ENCODE measurements at places on chromosomes 5 and 9.

DNA sequence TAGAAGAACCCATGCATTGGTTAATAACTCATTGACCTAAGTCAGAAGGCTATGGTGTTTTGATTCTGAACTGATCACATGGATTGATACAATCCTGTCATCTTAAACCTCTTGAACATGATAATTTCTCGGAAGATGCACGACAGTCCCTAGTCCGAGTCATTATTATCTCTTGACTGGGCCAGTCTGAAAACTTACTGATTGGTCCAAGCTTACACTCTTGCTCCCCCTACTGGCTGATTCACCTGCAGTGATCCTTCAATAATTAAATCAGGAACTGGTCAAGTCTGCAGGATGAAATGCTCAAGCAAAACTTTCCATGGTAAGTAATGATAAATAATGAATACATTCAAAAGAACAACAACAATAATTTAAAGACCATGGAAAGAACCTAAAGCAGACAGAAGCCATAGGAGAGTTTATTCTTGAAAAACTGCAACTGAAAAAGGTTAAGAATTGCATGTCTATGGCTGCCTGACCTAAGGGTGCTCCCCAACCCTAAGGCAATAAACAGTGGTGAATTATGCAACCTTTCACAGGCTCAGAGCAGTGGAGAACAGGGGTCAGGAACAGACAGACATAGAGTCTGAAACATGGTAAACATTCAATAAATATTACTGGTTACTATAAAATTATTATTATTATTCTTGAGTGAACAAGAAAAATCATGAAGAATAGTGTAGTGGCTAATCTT is 79.3 kb downstream of the BRINP1 start:
- DNase-seq: peak; percentile 37

DNA sequence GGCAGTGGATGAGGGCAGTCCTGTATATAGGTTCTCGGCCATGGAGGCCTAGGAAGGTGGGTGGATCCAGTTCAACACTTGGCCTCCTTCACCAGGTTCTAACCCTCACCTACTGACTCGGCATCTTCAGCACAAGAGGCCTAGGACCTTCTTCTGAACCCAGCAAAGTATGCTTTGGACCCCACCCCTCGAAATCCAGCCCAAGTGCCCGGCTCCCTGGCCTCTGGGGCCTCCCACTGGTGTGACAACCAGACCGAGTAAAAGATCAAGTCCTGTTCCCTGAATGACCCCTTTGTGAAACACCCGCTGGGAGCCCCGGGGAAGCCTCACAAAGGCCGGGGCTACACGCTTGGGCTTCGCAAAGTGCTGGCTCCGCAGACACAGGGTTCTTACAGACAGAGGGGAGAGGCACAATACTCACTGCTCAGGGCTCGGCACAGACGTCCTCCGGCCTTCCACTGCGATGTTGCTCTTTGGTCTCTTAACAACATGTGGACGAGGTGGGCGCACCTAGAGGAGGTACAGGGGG is 47.0 kb downstream of the CRB2 start:
- no peak for DNase-seq

DNA sequence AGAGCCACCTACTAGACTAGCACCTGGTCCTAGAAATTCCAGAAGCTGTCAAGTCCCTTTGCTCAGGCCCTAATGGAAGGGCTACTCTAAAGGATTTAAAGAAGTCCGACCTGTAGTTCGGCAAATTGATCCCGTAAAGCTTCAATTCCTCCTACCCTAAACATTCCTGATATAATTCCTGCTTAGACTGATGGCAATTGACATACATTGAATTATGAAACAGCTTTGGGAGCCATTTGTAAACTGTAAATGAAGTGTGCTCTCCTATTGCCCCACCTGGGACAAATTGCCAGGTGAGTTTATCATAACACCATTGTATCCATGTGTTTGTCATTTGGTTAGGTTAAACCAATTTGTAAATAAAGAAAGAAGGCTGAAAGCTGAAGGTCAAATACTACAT is 104.4 kb downstream of the EGFLAM start:
- DNase-seq: no peak

GRCh38 chr5:32020271-32020670 is 153.8 kb downstream of the GOLPH3 start:
- DNase-seq: no peak

GRCh38 chr5:164341056-164341619 is 835.7 kb downstream of the MAT2B start:
- DNase-seq: no peak

- no peak for DNase-seq
Observed at GRCh38 chr9:12141422-12141821, 551.8 kb upstream of the TYRP1 start.

GRCh38 chr5:71782771-71783770 is 64.0 kb downstream of the CARTPT start:
- DNase-seq: peak; percentile 87

GRCh38 chr9:86424251-86424891 is 70.2 kb upstream of the TUT7 start:
- DNase-seq: no peak

GRCh38 chr5:76947082-76947503 is 5.8 kb upstream of the CRHBP start:
- no peak for DNase-seq

GRCh38 chr9:36940500-36940853 is 93.6 kb downstream of the PAX5 start:
- no peak for DNase-seq

DNA sequence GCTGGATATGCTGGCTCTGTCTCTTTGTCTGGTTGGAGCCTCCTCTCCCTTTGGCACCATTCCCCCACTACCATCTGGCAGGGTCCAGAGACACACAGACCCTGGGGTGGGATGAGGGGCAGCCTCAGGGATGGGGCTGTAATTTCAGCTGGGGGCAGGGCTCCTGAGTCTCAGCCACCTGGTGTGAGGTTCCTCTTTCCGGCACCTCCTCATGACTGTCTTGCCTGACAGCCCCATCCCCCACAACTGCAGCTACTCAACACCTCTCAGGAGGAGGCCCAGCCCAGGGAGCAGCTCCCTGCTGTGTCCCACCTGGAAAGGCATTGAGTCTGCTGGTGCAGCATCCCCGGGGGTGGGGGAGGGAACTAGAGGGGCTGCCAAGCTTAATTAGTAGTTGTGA is 11.7 kb upstream of the RPS14 start:
- no peak for DNase-seq

DNA sequence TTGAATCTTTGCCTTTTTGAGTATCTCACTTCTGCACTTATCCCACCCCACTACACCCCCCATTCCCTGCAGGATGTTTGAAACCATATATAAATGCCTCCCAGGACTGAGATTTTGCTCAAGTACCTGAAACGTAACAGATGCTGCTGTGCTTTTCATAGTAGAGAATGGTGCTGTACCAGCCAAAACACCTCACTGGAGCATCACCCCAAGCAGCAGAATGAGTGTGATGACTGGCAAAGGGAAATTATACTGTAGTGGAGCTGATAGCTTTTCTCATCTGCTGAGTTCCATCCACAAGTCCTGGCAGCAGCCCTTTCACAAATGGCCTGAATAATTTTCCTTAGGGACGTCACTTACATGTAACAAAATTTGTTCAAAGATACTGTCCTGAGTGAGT is 246.1 kb downstream of the KDM4C start:
- DNase-seq: no peak

- no peak for DNase-seq
Observed at GRCh38 chr5:17355586-17356346, 138.3 kb downstream of the BASP1 start.

GRCh38 chr5:12313602-12314001 is 409.4 kb upstream of the CTNND2 start:
- no peak for DNase-seq

GRCh38 chr9:133125941-133126696 is 5.1 kb upstream of the RALGDS start:
- DNase-seq: no peak

DNA sequence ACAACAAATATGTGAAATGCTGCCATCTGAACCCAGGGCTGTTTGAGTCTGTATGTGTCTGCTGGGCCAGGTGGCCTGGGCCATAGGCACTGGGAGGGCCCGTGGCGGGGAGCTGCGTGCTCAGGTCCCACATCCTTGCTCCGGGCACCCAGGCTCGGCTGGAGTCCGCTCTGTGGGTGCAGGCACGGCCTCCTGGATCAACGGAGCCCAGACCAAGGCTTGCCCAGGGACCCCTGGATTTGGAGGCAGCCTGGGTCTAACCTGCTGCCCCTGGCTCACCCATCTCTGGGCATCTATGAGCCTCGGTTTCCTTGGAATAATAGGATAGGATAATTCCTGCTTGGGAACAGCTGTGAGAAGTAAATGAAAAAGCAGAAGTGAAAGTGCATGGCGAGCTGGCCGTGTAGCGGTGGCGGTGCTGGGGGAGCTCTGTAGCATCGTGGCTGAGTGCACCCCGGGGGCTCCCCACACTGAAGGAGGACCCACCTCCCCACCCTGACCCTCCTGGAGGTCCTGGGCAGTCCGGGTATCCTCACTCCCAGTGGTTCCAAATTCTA is 1.2 kb downstream of the CDHR2 start:
- DNase-seq: no peak

DNA sequence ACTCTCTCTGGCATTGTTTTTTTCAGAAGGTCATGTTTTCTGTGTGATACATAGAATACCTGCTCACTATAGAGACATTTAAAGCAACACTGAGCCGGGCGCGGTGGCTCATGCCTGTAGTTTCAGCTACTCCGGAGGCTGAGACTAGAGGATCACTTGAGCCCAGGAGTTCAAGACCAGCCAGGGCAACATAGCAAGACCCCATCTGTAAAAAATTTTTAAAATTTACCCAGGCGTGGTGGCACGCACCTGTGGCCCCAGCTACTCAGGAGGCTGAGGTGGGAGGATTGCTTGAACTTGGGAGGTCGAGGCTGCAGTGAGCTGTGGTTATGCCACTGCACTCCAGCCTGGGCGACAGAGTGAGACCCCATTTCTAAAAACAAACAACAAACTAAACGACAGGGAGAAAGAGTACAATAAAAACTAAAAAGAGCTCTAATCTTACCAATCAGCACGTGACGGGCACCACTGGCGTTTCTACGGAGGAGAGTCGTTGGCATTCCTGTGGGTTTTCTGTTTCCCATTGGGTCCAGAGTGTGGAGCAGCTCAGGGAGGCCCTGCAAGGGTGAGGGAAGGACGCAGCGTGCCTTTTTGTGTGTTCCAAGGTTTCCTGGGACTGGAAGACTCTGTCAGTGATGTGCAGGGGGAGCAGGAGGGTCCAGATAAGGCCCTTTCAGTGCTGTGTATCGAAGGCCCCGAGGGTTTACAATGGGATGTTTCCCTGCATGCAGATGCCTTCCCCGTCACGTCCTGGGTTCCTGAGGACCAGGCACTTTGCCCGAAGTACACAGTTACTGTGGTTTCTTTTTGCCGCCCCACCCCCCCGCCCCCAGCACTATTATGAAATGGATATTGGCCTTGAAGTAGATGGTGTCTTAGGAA is 7.2 kb upstream of the RNU6ATAC start:
- DNase-seq: no peak

GRCh38 chr5:147674411-147674810 is 108.1 kb downstream of the JAKMIP2 start:
- DNase-seq: no peak

All from SK-N-DZ (cell line).